ENCODE measurements at places on chromosomes 11 and 22. TPM values are rescaled to one million over a fixed set of nuclear protein-coding genes. Genes with fewer than 3 reads are reported as not detected.

Gene MS4A10
- not detected for total RNA-seq

Gene OR51B5
- not detected for total RNA-seq

Gene CADM1
- total RNA-seq = 32.0 TPM

Gene LSP1
- 23.0 TPM for total RNA-seq

DNA sequence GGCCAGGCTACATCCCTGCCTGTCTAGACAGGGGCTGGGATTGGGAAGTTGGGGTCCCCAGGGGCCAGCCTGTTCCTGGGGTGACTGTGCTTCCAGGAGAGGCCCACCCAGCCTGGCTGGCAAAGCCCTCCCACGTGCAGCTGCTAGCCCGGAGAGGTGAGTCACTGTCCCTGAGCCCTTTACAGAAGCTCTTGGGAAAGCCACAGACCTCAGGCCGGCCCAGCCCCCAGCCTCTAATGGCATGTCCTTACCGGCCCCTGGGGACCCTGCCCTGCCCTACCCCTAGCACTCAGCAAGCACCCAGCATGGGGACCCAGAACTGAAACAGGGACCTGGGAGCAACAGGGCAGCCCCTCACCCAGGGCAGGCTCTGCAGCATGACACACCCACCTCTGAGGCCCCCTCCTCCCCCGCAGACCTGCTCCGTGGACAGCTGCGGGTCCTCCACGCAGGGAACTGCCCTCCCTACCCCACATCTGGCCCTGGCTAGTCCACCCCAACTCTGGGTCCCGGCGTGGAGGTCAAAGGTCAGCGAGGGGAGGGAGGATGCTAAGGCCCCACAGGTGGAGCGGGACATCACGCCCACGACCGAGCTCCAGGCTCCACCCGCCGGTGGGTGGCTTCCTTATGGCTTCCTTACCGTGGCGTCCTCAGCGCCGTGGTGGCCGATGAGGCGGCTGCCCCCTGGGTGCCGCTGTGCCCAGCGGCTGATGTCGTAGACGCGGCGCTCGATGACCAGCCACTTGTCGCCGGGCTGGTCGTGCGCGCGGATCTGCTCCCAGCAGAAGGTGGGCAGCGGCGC, 615 bp downstream of the FADS3 start:
- DNase-seq = peak; percentile 70

GRCh38 chr11:26193694-26194365, 138.1 kb upstream of the ANO3 start:
- no peak for DNase-seq

GRCh38 chr11:7165911-7166310, 77.1 kb downstream of the RBMXL2 start:
- DNase-seq = no peak

GRCh38 chr11:6350486-6350885, 30.2 kb upstream of the CAVIN3 start:
- no peak for DNase-seq

DNA sequence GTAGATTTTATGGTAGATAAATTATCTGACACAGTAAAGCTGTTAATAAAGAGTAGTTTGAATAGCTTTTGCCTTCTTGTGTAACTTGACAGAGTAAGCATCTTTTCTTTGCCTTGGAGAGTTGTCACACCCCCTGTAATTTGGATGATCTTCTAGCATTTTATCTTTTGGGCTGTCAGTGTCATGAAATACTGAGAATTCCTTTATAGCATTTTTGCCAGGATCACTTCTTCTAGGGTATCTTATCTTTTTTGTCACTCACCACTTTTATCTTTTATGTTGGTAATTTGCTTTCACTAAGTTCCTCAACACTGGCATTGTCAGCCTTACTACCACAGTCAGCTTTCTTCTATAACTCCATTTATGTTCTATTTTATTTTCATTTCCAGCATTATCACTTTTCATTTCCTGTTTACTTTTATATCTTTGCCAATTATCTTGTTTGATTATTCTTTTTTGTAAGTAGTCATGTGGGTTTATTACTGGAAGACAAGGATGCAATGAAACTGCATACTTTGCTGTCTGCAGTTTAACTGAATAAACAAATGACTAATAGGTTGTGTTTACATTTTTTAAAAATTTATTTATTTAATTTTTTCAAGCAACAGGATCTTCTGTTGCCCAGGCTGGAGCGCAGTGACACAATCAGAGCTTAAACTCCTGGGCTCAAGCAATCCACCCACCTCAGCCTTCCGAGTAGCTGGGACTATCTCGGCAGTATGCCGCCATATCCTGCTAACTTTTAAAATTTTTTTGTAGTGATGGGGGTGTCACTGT, 28.1 kb upstream of the ACAT1 start:
- no peak for DNase-seq

DNA sequence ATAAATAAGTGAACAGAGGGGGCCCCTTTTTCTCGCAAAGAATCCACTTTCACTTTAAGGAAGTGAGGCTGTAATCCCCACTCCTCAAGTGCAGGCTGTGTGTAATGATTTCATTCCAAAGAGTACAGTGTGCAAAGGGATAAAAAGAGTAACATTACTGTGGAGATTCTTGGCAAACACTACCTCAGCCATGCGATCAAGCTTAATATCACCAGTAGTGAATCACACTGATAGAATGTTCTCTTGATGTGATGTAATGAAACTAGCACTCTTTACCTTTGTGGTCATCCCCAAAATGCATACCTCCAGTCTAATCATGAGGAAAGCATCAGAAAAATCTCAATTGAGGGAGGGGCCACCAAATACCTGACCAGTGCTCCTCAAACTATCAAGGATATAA, 246.1 kb upstream of the CHORDC1 start:
- no peak for DNase-seq

DNA sequence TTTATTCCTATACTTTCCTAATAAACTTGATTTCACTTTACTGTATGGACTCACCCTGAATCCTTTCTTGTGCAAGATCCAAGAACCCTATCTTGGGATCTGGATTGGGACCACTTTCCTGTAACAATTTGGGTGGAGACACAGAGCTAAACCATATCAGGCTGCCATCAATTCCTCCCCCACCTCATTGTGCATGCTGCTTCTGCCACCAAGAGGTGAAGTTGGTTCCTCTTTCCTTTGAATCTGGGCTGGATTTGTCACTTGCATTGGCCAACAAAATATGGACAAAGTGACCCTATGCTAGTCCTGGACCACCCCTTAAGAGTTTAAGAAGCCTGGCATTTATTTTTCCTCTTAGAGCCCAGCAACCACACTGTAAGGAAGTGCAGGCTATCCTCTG, 39.4 kb upstream of the CEP295 start:
- no peak for DNase-seq

DNA sequence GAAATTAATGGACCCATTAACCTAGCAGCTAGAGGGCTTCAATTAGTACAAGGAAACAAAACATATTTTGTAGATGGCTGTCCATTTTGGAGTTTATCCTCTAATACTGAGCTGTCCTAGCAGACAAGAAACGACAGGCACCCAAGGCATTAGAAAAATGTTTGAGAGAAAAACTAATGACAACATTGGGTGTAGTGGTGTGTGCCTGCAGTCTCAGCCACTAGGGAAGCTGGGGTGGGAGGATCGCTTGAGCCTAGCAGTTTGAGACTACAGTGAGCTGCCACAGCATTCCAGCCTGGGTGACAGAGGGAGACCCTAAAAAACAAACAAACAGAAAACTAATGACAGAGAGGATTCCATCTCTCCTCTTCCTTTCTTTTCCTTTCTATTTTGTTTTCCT, 1.5 kb downstream of the A4GALT start:
- no peak for DNase-seq

DNA sequence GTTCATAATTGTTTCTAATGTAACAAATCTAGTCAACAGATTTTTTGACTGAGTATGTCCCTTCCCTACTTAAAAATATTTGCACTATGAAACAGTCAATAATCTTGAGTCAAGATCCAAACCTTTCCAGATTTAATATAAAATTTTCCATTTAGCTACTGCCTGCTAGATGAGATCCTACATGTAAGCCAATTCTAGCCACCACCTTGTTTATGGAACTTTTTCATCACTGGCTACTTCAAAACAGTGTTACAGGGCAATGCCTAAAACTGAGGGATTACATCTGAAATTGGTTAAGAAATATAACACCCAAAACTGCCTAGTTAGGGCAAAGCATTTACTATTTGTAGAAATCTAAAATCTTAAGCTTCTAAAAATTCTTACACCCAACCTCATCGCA, 10.5 kb upstream of the FUT4 start:
- DNase-seq = no peak

- peak; percentile 65 for DNase-seq
Measured at GRCh38 chr11:65381716-65382032, 772 bp downstream of the SLC25A45 start.
